ENCODE measurements at places on chromosomes 6 and 20. TPM values are rescaled to one million over a fixed set of nuclear protein-coding genes. Genes with fewer than 3 reads are reported as not detected.

The DBNDD2 gene
- 13.3 TPM for total RNA-seq

The LY6G6D gene
- total RNA-seq = not detected

The NEURL2 gene
- total RNA-seq = 1.3 TPM

The BCAS1 gene
- total RNA-seq = not detected

The TCF21 gene
- total RNA-seq = 0.05 TPM

The EYA2 gene
- not detected for total RNA-seq

The TBC1D32 gene
- 2.4 TPM for total RNA-seq

The ETV7 gene
- 1.7 TPM for total RNA-seq

The GNMT gene
- 0.69 TPM for total RNA-seq

The IL17A gene
- 3.9 TPM for total RNA-seq

The NHLRC1 gene
- total RNA-seq = 0.22 TPM

The CRIP3 gene
- not detected for total RNA-seq

The TMC2 gene
- total RNA-seq = not detected

The OR2H2 gene
- total RNA-seq = not detected

The STMND1 gene
- total RNA-seq = not detected

The ADAT2 gene
- 28.8 TPM for total RNA-seq

The CTAGE9 gene
- total RNA-seq = not detected

The MYLK2 gene
- total RNA-seq = not detected

The CENPQ gene
- 14.8 TPM for total RNA-seq

The HLA-G gene
- 1.1 TPM for total RNA-seq

The KHDC1L gene
- total RNA-seq = not detected

The MC3R gene
- not detected for total RNA-seq

The CPNE5 gene
- 0.26 TPM for total RNA-seq

The CST5 gene
- total RNA-seq = not detected

The SRMS gene
- not detected for total RNA-seq

The LINC00237 gene
- not detected for total RNA-seq

The MLN gene
- total RNA-seq = not detected

The LBP gene
- total RNA-seq = 0.18 TPM

The PREX1 gene
- total RNA-seq = 29.5 TPM

The DLGAP4 gene
- total RNA-seq = 18.4 TPM

The TREM1 gene
- total RNA-seq = not detected

The IMPG1 gene
- total RNA-seq = not detected

The ZSCAN12 gene
- total RNA-seq = 2.7 TPM

The PLN gene
- total RNA-seq = 0.16 TPM

The ZC3H12D gene
- 51.5 TPM for total RNA-seq

The OR12D3 gene
- total RNA-seq = not detected

The NKAPL gene
- 0.16 TPM for total RNA-seq

The BMP6 gene
- not detected for total RNA-seq

The ABCC10 gene
- 30.1 TPM for total RNA-seq

The VIP gene
- total RNA-seq = not detected

The PDYN gene
- total RNA-seq = not detected

The SLC22A23 gene
- total RNA-seq = 0.50 TPM

The ARHGAP40 gene
- total RNA-seq = not detected

The OXT gene
- not detected for total RNA-seq

The COL21A1 gene
- not detected for total RNA-seq

The ELOVL4 gene
- 0.51 TPM for total RNA-seq

The WFDC5 gene
- total RNA-seq = not detected

The PMEPA1 gene
- 5.6 TPM for total RNA-seq

The LGSN gene
- total RNA-seq = not detected

The CASS4 gene
- total RNA-seq = 1.9 TPM

The SRSF12 gene
- 0.11 TPM for total RNA-seq

The COL19A1 gene
- 0.35 TPM for total RNA-seq

The NCR2 gene
- total RNA-seq = not detected

The HLA-DQA2 gene
- 0.41 TPM for total RNA-seq

The GSTA2 gene
- not detected for total RNA-seq

Measured in activated T-cell treated with anti-CD3 and anti-CD28 coated beads, Interleukin-2, amount 50 U/mL, for 4 hours (primary cell).